ENCODE measurements at places on chromosomes 6 and 20. TPM values are rescaled to one million over a fixed set of nuclear protein-coding genes. Genes with fewer than 3 reads are reported as not detected.

EYA2 gene
- total RNA-seq: not detected

DNA sequence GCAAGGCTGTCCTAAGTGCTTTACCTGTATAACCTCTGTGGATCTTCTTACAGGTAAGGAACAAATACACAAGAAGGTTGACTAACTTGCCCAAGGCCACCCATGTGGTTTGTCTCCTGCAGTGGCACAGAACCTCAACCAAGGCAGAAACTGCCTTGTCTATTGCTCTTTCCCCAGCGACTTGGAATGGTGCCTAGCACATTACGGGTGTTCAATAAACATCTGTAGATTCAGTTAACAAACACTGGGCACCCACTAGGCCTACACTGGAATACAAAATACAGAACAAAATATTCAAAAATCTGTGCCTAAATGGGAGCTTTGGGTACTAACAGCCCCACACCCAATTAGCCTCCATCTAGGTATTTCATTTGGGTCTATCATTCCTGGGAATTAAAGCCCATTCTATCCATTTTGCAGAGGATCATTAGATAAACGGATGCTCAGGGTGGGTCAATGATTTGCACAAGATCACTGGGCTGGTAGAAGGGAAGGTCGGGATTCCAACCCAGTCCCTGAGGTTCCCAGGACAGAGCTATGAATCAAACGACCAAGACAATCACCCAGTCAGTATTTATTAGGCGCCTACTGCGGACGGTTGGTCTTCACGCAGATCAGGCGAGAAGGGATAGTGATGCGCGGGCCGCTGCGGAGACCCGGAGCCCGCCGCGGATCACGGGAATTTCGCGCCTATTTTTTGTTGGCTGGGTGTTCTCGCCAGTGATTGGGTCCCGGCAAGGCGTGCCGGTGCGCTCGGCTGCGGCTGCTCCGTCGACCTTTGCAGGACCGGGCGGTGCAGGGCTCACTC is at the start of gene STK35:
Gene STK35, plus strand, starts transcription at position 771 of the 808 bp plus-strand sequence. CDS start 55 bp downstream, outside the sequence.
- no peaks in the 10 kb centered on the region for H3K36me3 ChIP-seq
- H3K27me3 ChIP-seq: no peaks in the 10 kb centered on the region
- no peak for DNase-seq
- H3K27ac ChIP-seq: peak within 1 kb of the TSS; percentile 100

ISM1 gene
- total RNA-seq: not detected

- H3K36me3 ChIP-seq: no peaks in the 10 kb centered on the region
- DNase-seq: no peak
- no peak overlapping the region for H3K4me3 ChIP-seq
- no peaks in the 10 kb centered on the region for H3K27me3 ChIP-seq
- no peak overlapping the region for H3K27ac ChIP-seq
- H3K4me1 ChIP-seq: no peaks in the 10 kb centered on the region
Measured at GRCh38 chr20:51138576-51138975, 115.7 kb upstream of the KCNG1 start.

VNN1 gene
- total RNA-seq: not detected

DNA sequence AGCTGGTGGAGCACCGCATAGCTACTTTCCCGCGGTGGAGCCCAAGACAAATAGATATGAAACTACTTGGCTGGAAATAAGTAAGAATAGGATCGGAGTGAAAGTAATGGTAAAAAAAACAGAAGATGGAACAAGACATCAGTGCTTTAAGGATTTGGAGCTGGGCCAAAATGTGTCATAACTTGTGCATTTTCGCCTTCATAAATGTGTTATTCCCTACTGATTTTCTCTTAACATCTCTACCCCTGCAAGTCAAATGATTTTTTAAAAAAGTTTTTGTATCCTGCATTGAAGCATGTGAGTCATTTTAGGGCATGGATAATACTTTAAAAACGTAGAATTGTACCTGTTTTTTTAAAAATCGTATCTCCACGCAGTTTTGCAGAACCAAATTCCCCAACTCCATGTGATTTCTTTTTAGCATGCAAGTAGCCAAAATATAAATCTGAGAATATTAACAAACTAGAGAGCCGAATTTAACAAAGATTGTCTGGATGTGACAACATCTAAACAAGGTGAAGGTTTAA is 882 bp upstream of the FAM184A start:
- peaks cover 3% of the 10 kb centered on the region for H3K4me1 ChIP-seq
- no peaks in the 10 kb centered on the region for H3K36me3 ChIP-seq
- DNase-seq: no peak
- no peak overlapping the region for H3K27ac ChIP-seq
- H3K27me3 ChIP-seq: peaks cover 27% of the 10 kb centered on the region
